ENCODE measurements at places on chromosomes 3 and 15.

DNA sequence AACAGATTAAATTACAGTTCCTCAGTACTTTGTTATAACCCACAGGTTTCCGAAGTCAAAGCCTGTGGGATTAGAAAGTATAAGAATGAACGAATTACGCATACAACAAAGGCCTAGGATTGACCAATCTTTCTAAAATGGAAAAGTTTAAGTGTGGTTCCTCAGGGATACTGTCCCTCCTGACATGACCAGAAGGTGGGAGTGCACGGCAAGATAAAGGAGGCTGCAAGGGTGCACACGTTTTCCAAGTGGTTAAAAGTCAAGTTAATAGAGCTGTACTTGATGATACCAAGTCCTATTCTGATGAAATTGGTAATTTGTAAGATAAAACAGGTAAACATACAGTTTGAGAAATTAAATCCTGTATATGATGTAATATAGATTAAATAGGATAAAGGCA, 96.2 kb downstream of the ALDH1A2 start:
- no peak for DNase-seq

DNA sequence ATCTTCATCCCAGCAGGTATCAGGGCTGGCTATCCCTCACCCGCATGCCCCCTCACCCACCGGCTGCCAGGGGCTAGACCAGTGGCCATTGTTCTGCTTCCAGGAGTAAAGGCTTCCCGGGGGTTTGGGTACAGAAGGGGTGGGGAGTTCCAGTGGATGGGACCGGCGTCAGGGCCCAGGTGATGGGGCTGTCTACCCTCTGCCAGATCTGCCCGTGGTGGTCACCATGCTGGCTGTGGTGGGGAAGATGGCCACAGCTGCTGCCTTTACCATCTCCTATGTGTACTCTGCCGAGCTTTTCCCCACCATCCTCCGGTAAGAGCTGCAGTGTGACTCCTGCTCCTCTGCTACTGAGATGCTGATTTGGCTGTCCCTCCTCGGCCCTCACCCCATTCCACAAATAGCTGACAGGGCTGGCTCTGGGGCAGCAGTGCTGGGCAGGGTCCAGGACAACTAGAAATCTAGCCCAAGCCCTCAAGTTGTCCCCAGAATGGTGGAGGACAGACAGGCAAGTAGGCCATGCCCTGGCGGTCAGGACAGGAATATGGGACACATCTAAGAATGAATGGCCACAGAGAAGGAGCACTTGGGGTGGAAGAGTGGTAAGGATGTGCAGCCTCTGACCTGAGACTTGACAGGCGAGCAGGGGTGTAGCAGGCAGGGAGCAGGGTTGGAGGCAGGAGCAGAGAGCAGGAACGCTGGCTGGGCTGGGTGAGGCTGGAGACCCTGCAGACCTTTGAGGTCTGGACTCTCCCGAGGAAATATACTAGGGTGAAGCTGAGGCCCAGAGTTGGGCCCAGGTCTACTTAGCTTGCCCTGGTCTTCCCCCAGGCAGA, 5.8 kb upstream of the SLC22A14 start:
- DNase-seq: no peak

- DNase-seq: no peak
Measured at GRCh38 chr3:18086078-18086477, 339.1 kb downstream of the SATB1 start.

GRCh38 chr3:71095511-71096291, 487.8 kb downstream of the FOXP1 start:
- DNase-seq: no peak

DNA sequence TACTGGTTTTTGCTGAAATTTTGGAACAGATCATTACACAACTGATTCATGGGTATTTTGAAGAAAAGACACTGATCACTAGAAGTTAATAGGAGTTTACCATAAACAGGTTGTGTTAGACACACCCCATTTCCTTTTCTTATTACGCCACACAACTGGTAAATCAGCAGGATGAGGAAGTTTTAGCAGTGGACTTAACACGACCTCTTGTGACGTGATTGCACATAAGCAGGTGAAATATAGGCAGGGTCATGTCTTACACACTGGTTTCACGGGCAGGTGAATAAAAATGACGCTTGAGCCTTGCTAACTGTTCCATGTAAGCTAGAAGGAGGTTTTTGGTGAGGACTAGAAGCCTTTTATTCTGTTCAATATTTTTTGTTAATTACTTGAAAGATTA, 27.1 kb upstream of the TPRG1 start:
- DNase-seq: no peak

DNA sequence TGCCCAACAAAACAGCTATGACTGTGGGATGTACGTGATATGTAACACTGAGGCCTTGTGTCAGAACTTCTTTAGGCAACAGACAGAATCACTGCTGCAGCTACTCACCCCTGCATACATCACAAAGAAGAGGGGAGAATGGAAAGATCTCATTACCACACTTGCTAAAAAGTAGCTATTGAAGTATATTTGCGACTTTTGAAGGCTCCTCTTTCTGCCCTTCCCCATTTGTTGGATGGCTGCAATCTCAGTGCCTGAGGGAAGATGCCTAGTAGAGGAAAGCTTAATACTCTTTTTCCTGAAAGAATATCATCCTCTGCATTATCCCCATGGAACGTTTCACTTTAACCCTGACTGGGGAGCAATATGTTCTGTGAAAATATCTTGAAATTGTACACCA, 21.9 kb downstream of the SENP8 start:
- no peak for DNase-seq

DNA sequence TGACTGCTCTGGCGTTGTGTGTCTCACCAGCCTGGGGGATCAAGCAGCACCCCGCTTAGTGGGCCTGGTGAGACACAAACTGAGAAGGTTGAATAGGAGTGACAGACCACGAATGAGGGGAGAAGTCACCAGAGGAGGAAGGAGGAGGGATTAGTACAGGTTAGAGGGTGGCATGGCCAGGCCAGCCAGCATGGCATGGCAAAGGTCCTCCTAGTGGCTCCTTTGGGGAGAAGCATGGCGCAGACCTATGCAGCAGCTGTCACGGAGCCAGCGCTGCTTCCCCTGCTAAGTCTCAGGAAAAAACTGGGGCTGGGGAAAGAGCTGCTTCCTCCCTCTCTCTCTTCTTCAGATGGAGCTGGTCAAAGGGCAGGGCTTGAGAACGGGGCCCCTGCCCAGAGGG, 48.6 kb downstream of the ZDHHC3 start:
- no peak for DNase-seq

- no peak for DNase-seq
Measured at GRCh38 chr3:174444391-174444790, 414.7 kb upstream of the NAALADL2 start.

DNA sequence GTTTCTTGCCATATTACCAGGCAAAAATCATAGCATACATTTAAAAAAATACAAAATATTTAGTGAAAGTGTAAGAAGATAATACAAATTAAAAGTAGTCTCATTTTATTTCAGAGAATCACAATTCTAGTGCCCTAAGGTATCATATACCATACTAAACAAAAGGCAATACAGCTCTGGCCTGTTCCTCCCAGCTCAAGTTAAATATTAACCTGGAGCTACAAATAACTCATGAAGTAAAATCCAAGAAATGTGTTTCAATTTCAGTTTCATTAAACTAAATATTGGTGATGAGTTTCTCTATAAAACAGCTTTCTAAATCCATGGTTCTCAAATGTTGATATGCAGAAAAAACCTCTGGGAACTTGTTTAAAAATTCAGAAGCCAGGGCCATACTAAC, 67.7 kb downstream of the INO80 start:
- no peak for DNase-seq

GRCh38 chr3:24349367-24350019, 145.2 kb downstream of the THRB start:
- DNase-seq: no peak

GRCh38 chr15:66494262-66494661, 3.3 kb downstream of the SNAPC5 start:
- DNase-seq: no peak

GRCh38 chr3:104437891-104438290, 928.8 kb upstream of the ALCAM start:
- DNase-seq: no peak

- no peak for DNase-seq
Measured at GRCh38 chr3:78670094-78670493, 1097.7 kb downstream of the ROBO1 start.

GRCh38 chr15:60419753-60420152, 22.0 kb upstream of the ANXA2 start:
- no peak for DNase-seq

- DNase-seq: no peak
Measured at GRCh38 chr15:49415638-49416037, 7.4 kb upstream of the FGF7 start.

DNA sequence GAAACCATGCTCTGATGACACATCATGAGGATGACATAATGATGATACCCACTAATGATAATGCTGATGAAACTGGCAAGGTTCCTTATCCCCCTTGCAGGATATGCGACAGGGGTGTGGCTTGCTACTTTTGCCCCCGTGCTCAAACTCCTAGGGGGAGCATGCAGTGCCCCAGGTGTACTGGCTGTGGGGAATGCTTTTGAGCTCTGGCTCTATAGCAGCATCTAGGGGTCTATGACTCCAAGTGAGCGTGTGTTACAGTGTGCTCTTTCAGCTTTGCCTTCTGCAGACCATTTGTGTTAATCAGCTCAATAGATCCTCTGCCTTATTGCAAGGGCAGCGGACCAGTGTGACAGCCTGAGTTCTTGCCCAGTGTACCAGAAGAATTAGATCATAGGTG, 1239.5 kb downstream of the SI start:
- DNase-seq: no peak

DNA sequence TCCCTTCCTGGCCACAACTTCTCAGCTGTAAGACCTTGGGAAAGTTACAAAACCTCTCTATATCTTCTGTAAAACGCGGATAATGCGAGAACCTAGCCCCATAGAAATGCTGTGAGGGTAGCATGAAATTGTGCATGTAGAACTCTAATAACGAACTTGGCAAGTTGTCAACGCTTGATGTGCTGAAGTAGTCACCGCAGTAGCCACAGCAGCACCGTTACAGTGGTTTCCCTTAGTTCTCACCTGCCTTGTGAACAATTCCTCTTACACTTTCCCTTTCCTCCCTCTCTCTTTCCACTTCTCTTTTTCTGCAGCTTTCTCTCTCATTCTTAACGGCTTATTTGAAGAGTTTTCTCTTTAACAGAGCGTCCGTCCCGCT, 447 bp upstream of the SHQ1 start:
- DNase-seq: no peak

DNA sequence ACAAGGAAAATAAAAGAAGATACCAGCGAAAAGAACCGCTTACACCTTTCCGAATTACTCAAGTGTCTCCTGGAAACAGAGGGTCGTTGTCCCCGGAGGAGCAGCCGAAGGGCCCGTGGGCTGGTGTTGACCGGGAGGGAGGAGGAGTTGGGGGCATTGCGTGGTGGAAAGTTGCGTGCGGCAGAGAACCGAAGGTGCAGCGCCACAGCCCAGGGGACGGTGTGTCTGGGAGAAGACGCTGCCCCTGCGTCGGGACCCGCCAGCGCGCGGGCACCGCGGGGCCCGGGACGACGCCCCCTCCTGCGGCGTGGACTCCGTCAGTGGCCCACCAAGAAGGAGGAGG, 325 bp downstream of the ALCAM start:
- DNase-seq: no peak

DNA sequence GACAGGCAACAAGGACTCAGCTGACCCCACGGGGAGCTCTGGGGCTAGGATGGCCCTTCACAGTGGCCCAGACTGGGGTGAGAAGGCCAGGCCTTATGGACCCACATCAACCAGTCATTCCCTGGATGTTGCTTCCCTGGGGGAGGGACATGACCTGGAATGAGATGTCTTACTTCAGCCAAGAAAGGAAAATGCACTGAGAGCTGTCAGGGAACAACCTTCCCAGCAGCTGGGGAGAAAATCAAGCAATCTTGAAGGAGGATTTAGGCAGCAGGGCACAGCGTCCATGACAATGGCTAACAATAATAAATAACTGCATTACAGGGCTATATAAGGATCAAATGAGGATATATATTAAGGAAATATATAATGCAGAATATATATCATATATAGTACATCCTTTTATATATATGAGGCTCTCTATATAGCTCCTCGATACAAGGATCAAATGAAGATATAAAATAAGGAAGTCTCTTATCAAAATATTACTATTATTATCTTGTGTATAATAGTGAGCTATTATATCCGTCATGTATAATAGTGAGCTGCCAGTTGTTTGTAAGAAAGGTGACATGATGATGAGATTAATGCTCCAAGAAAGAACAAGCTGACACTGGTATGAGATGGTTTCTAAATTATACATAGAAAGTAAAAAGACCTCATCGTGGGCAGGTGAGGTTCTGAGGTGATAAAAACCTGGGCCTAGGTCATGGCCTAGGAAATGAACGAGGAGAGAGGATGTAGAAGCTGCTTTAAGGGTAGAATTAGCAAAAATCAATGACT, 117.8 kb upstream of the LIPC start:
- DNase-seq: no peak

DNA sequence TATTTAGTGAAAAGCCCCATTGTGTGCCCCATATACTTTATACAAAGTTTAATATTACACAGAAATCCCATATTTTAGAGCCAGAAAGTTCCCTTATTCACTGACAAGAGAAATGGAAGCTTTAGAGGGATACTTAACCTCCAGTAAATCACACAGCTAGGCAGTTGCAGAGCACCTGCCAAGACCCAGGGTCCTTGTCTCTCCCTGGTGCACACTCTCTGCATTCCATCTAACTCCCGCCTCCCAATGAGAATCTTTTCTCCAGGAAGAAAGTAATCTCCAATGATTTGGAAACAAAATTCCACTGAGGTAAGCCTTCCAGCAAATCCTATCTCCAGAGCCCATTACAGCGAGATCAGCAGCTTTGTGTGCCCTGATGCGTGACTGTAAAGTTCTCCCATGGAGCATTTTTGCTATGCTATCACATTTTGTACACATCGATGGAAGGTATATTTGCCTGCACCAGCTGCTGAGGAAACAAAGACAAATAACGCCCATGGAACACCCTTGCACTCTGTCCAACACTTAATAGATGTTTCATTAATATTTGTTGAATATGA, 41.4 kb downstream of the ULK4 start:
- no peak for DNase-seq

DNA sequence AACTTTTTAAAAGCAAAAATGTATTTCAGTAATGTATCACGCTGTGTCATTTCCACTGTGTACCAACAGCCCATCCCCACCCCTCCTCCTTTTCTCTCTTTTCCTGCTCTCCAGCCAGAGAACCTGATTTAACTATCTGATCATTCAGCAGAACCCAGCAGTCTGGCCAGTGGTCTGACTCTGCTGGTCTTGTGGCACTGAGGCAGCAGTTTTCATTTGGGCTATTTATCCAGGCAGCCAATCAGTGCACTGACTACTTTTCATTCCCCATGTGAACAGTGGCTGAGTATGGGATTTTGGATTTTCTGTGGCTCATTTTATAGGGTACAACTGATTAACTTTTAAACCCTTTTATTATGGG, 56.3 kb downstream of the GPR171 start:
- no peak for DNase-seq

GRCh38 chr15:69914040-69914439, 183.7 kb downstream of the TLE3 start:
- DNase-seq: no peak

GRCh38 chr15:43792761-43793476, 799 bp downstream of the SERF2 start:
- no peak for DNase-seq

- DNase-seq: no peak
Measured at GRCh38 chr3:114205541-114205940, 26.7 kb upstream of the DRD3 start.
